ENCODE measurements at places on chromosomes 7 and 10. TPM values are rescaled to one million over a fixed set of nuclear protein-coding genes. Genes with fewer than 3 reads are reported as not detected.

DNA sequence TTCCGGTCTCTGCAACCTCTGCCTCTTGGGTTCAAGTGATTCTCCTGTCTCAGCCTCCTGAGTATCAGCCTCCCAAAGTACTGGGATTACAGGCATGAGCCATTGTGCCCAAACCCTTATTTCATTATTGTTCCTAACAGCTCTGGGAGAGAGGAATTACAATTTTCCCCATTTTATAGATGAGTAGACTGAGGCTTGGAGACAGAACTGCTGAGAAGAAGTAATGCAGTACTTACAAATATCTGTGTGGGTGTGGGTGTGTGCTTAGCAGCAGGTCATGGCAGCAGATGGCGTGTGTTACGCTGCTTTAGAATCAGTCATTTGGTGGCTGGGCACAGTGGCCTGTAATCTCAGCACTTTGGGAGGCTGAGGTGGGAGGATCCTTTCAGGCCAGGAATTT is 7.4 kb downstream of the PRKRIP1 start:
- DNase-seq = no peak

Gene CHCHD1
- 39.5 TPM for total RNA-seq

DNA sequence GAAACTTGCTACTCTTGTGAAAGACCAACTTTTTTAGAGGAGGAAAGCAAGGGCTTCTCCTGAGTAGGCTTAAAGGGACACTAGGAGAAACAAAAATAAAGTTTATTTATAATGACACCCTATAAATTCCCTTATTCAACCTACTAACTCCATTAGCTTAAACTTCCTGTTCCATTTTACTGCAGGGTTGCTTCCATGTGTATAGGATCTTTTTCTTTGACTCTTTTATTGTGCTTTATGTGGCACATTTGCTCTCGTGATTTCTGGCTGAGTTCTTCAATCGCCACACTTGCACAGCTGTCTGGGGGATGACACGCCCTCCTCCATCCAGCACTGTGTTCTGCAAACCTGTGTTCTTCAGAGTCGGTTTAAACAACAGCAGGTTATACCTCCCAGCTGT is 225.7 kb upstream of the NPVF start:
- DNase-seq = no peak

DNA sequence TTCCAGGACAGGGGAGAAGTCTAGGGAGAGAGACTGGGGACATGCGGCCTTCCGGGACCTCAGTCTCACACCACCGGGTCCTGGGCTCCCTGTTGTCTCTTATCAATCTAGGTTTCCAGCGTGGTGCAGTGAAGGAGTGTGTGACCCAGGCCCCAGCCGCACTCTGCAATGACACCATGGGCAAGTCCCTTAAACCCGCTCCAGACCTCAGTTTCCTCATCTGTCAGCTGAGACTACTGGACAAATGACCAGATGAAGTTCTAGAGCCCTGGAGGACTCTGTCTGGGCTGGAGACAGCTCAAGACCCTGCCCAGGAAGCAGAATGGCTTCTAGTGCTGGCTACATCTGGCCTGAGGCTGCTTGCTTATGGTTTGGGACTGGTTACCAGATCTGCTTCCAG is 20.1 kb upstream of the EIF5AL1 start:
- DNase-seq = no peak

Gene LIPM
- total RNA-seq = not detected

- DNase-seq = peak; percentile 86
Observed at GRCh38 chr10:22230158-22230833, 12.5 kb upstream of the EBLN1 start.

Gene ERVW-1
- total RNA-seq = 0.11 TPM

DNA sequence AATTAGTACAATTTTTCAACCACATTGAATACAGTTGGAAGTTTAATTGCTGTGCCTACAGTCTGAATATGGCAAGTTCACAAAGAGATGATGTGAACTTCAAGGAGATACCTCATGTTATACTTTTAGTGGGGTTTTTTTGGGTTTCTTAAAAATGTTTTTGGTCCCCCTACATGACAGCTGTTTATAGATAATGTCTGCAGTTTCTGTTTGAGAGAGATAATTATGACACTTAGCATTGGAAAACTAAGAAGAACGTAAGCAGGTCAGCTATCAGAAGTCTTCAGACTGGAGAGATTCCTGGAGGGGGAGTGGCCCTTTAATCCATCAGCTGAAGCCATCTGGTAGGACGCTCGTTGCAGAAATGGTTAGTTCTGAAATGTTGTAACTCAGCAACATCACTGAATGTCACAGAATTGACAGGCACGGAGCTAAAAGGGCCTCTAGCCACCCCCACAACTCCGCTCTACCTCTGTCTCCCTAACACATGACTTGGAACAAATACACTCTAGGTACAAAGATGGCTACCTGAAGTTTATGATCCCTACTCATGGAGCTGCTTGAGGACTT is 29.0 kb downstream of the TIMM23 start:
- no peak for DNase-seq

GRCh38 chr7:47653550-47654411 is 71.9 kb upstream of the TNS3 start:
- no peak for DNase-seq

Gene EVX1
- total RNA-seq = 0.11 TPM

DNA sequence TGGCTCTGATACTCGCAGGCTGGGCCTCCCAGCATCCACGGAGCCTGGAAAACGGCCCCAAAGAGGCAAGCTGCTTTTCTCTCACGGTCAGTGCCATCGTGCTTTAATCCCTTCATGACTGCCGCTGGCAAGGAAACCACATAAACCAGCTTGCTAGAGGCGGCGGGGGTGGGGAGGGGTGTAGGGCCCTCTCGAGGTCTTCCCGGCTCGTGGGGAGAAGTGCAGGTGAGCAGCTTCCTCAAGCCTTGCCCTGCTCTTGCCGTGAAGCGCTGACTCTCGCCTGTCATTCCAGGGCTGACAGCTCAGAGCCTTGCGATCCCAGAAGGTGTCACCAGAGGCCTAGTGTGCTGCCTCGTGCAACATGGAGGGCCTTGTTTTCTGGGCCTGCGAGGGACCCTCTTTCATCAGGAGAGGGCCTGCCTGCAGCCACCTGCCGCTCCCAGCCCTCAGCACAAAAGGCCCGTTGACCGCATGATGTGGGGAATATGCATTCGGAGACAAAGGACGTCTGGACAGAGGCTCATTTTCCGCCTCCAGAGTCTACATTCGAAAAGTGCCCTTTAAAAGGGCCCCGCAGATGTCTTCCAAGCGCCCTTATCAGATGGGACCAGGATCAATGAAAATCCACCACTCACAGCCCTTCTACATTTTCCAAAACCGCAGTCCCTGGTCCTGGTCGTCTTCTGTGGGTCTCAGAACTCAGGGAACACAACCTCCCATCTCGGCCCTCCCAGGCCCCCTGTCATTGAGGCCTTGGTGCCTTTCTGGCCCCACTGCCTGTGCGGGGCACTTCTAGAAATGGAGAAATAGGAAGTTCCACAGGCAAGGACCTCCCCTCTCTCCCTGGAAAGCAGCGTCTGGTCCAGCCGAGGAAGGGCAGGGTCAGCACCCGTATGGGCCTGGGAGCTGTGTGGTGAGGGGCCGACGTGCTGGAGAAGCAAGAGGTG is 58.7 kb downstream of the ZRANB1 start:
- no peak for DNase-seq

- peak; percentile 89 for DNase-seq
Observed at GRCh38 chr10:110354322-110354766, 49.6 kb upstream of the SMNDC1 start.

Gene GIMAP5
- 8.6 TPM for total RNA-seq

All from spinal cord (tissue), 10 donors.